ENCODE measurements at places on chromosomes 5 and 9. TPM values are rescaled to one million over a fixed set of nuclear protein-coding genes. Genes with fewer than 3 reads are reported as not detected.

- DNase-seq, result no peak
These were observed 3.2 kb downstream of the PPARGC1B start for GRCh38 chr5:149733129-149733900.

REEP2 gene
- 1.5 TPM for polyA plus RNA-seq

SLIT3 gene
- polyA plus RNA-seq, result 29.5 TPM

DNA sequence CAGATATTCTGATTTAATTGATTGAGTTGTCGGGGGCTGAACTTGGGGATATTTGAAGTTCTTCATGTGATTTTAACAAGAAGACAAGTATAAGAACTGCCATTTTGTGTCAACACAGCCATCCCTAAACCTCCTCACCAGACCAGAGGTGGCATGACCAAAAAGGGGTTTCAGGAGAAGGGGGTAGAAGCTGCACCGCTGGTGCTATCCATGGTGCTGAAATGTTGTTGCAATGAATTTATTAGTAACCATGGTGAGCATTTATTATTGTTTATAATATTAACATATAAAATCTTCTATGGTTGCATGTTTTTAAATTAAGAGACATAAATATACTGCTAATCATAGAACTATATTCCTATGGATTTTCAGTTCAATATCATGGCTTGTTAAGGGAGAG lies 72.3 kb downstream of the GNA14 start:
- no peak for DNase-seq

DNA sequence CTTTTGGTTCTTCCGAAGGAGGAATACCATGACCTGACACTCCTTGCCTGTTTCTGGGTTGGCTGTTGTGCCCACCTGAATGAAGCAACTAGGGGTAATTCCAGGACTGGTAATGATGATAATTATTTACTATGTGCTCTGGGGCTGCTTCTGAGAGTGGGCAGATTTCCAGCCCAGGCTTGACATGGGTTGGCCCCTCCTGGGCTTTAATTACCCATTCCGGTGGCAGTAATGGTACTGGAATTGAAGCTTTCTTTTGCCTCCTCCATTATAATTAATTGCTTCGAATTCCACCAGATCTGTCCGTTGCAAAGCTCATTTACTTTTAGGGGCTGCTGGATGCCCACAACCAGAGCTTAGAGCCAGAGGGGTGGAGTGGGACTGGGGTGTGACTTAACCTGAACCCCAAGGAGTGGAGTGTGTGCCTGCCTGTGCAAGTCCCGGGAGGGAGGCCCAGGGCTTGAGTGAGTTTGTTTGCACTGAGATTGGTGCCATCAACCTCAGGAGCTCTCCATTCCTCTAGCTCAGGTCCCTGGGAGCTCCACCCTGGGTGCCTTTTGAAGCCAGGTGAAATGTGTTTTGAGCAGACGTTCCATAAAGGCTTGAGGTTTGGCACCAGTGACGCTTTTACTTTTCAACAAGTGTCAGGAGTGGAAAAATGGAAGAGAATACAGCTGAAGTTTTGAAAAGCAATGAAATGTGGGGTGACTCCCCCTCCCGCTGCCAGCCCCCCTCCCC lies 214.6 kb downstream of the PDZD2 start:
- no peak for DNase-seq

GRCh38 chr5:171913987-171914273 lies 92.5 kb downstream of the FBXW11 start:
- no peak for DNase-seq

- no peak for DNase-seq
These were observed 29.4 kb downstream of the GSN start for GRCh38 chr9:121297389-121297788.

DNA sequence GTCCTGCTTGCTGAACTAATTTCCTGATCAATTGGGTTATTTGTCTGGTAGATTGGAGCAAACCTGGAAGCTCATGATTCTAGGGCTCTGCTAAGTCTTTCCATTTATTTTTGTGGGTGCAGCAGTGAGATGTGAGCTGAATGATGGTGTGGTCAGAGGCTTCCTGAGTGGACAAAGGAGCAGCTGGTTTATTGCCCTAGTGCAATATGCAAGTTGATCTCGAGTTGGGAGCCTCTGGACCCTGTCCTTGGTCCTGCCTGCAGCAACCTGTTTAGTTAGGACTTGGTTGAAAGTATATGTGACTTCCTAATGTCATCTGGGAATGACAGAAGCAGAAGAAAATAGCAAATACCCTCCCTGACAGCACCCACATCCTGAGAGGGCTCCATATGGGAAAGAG lies 4.2 kb upstream of the UNC5A start:
- DNase-seq, result no peak

- DNase-seq, result no peak
These were observed 7.0 kb downstream of the TEX48 start for GRCh38 chr9:114674798-114675540.

DNA sequence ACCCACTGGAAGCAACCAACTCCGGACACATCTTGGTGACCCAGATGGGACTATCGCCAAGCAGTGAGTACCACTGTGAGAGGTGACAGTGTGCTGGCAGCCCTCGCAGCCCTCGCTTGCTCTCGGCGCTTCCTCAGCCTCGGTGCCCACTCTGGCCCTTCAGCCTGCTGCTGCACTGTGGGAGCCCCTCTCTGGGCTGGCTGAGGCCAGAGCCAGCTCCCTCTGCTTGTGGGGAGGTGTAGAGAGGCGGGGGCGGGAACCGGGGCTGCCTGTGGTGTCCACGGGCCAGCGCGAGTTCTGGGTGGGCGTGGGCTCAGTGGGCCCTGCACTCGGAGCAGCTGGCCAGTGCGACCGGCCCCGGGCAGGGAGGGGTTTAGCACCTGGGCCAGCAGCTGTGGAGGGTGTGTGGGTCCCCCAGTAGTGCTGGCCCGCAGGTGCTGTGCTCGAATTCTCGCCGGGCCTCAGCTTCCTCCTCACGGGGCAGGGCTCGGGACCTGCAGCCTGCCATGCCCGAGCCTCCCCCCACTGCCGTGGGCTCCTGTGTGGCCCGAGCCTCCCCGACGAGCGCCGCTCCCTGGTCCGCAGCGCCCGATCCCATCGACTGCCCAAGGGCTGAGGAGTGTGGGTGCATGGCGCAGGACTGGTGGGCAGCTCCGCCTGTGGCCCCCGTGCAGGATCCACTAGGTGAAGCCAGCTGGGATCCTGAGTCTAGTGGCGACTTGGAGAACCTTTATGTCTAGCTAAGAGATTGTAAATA lies 78.5 kb upstream of the PLPP1 start:
- DNase-seq, result no peak

GABRA1 gene
- polyA plus RNA-seq, result 0.60 TPM

DNA sequence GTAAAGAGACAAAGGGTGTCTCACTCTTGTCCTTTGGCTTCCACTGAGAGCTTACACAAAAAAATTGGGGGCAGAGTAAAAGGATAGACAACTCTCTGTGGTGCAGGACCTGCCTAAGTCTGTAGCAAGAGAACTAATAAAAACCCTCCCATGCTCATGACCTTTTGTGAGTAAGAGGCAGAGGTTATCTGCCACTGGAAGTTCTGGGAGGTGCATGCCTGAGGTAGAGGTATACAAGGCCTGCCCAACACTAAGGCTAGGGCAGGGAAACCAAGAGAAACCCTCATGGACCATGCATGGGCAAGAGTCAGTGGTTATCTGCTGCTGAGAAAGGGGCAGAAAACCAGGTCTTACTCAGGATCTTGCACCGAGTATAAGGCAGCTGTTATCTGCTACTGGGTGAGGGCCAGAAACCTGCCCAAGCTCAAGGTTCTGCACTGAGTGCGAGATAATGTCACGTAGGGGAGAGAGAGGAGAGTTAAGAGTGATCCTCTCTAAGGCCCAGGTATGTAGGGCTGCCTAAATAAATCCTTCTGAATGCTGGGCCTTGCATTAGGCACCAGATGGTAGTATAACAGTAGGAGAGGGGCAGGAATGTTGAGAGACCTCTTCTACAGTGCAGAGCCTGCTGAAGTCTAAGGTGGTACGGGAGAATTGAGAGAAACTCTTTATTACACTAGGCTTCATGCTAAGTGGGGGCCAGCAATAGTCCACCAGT lies 143.4 kb downstream of the MACROH2A1 start:
- no peak for DNase-seq

GRCh38 chr9:8208465-8208864 lies 408.9 kb upstream of the DMAC1 start:
- no peak for DNase-seq

TEX48 gene
- polyA plus RNA-seq, result not detected

TICAM2 gene
- 6.5 TPM for polyA plus RNA-seq

SLC4A9 gene
- 0.15 TPM for polyA plus RNA-seq

DNA sequence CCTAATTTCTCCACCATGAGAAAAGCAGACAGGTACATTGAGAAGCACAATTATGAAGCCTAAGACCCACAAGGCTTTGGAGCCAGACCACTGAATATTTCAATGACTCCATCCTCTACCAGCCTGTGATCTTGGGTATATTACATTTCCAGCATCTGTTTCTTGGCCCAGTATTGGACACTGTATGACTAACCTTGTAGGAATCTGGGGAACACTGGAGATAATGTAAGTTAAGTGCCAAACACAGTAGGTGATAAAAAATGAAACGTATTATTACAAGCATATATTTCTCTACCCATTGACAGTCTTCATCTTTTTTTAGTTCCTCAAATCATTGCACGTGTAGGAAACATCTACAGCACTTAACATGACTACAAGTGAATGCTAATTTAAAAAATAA lies 28.6 kb upstream of the FEM1C start:
- no peak for DNase-seq

DNA sequence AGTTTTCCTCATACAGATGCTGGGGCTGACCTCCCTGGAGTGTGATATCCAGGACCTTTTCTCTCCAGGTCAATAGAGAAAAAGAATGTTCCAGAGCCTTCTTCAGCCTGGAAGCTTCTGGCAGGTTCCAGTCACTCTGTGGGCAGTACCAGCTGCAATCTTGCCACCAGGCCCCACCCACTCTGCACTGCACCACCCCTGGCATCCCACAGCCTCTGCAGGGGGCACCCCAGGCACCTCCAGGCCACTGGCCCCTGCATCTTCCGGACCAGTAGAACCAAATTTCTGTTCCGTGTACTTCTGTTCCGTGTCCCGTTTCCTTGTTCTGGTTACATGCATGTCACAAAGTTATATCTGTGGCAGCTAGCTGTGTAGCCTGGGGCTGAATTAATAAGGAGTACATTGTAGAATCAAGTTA lies 83.3 kb upstream of the ZBTB43 start:
- DNase-seq, result no peak

DNA sequence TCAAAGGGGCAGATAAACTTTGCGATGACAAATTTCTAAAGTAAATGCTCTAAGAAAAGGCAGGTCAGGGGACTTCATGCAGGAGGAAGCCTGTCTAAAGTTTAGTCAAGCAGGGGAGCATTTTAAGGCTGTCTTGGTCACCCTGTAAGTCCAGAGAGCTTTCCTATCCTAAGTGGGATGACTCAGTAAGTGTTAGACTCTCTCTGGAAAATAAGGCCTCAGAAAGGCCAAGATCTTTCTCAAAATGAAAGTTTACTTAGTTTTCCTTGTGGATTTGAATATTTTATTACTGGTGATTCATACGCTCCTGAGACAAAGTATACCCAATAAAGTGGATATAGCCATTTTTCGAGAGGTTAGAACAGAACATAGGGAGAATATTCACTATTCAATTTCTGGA lies 806.9 kb upstream of the CDH9 start:
- DNase-seq, result no peak

GRCh38 chr5:174364676-174365075 lies 319.2 kb downstream of the NSG2 start:
- no peak for DNase-seq

LHX3 gene
- not detected for polyA plus RNA-seq

CCNO gene
- 11.5 TPM for polyA plus RNA-seq

DNA sequence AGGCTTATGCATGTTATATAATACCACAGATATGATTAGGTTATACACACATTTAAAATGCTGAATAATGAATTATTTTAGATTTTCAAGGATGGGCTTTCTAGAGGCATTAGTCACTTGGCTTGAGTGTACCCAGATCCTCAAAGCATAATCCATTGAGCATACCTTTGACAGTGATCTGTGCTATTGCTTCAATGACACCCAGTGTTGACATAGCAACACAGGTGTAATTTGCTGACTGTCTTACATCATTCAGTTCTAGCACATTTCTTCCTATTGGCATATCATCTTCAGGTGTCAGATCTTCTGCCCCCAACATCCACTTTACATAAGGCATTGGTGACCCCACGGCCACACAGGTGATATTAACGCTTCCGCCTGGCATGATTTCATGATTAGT lies 721.5 kb upstream of the DMAC1 start:
- no peak for DNase-seq

CDX1 gene
- polyA plus RNA-seq, result 0.54 TPM

DNA sequence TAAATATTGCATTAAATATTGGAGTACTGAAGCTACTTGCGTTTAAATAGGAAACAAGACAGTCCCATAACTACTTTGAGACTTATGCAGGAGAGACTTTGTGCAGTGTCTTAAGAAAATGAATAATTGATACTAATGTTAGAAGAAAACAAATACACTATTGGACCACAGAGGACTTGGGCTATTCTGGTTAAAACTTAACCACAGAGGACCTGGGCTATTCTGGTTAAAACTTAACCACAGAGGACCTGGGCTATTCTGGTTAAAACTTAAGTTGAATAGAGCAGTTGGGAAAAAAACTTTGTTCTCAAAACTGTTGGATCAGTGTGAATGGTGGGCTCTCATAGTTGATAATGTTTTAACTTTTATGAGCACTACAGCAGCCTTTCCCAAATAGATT lies 141.7 kb downstream of the WDR70 start:
- no peak for DNase-seq

- DNase-seq, result no peak
These were observed 32.6 kb upstream of the ACO1 start for GRCh38 chr9:32351845-32352244.

VCAN gene
- 431 TPM for polyA plus RNA-seq

GRCh38 chr5:168114444-168115017 lies 176.9 kb upstream of the WWC1 start:
- DNase-seq, result no peak

DNA sequence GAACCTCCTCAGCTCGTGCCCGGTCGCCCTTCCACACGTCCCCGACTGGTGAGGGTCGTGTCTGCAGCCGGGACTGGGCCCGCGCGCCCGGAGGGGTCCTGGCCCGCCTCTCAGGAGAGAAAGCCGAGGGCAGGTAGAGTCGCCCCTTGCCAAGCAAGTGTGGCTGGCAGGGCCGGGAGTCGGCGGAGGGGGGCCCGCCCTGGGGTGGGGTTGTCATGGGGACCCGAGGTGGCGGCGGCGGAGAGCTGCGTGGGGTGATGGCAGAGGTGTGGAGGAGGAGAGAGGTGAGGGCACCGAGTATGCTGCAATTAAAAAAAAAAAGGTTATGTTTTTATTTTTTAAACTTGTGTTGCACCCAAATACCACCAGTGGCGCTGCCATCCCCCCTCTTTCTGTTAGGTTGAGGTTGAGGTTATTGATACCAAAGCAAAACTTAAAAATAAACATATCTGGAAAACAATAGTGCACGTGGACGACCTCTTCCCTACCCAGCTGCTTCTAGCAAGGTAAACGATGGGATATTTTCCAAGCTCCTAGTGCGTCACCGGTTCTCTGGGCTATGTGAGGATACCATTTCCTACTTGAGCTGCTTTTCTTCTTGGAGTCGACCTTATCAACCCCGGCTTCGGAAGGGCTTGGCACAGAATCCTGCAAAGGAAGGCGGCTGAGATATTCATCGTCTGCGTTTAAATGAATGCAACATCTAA lies 660 bp downstream of the SCAMP1 start:
- DNase-seq, result peak; percentile 56

All from right lung (tissue), 10 donors.